Stimulated activated CD4-positive, alpha-beta T cell treated with anti-CD3 and anti-CD28 coated beads, Interleukin-4, amount 100 ng/mL, for 48 hours (primary cell): ENCODE measurements at places on chromosomes 16 and 17.

- DNase-seq, result no peak
These were observed at the start of gene CCL5 for GRCh38 chr17:35879773-35880654. CCL5 (minus strand) TSS chr17:35880360.

DNA sequence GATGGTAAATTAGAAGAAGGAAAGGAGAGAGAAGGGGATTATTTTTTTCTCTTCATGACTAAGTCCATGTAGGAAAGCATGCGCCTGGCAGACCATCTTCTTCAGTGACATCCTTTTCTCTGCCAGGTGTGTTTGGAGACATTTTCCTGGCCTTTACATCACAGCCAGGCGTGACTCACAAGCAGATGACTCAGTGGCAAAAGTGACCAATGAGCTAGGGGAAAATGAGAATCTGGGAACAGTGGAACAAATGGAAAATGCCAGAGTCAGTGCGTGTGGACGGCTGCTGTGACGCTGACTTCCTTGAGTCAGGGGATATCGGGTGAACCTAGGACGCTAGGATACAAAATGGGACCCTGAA, 9.4 kb downstream of the KIAA0513 start:
- no peak for DNase-seq

DNA sequence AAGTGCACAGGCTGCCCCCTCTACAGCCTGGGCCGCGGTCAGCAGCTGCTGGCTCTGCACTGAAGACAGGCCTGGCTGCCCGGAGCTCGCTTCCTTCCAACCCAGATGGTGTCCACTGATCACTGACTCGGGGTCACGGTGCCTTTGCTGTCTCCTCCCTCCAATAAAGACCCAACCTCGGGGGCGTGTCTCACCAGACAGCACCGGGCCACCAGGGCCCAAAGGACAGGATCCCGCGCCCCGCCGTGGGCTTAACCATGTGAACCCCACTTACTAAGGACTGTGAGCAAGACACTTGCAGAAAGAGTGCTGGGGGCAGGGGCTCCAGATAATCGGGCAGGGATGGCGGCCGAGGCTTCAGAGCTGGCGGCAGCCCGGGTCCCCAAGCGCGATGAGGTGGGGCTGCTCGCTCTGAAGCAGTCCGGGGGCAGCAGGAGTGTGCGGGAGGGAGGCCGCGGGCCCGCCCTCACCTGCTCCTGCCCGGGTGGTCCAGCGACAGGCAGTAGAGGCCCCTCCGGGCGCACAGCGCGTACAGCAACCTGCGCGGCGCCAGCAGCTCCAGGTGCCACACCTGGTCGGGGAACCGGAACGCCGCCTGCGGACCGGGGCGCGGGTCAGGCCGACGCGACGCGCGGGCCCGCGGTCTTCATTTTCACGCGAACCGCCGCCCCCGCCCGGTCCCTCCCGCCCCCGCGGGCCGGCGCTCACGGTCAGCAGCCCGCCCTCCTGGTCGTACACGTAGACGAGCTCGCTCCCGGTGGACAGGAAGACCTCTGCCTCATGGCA, 502 bp downstream of the FAAP100 start:
- no peak for DNase-seq

DNA sequence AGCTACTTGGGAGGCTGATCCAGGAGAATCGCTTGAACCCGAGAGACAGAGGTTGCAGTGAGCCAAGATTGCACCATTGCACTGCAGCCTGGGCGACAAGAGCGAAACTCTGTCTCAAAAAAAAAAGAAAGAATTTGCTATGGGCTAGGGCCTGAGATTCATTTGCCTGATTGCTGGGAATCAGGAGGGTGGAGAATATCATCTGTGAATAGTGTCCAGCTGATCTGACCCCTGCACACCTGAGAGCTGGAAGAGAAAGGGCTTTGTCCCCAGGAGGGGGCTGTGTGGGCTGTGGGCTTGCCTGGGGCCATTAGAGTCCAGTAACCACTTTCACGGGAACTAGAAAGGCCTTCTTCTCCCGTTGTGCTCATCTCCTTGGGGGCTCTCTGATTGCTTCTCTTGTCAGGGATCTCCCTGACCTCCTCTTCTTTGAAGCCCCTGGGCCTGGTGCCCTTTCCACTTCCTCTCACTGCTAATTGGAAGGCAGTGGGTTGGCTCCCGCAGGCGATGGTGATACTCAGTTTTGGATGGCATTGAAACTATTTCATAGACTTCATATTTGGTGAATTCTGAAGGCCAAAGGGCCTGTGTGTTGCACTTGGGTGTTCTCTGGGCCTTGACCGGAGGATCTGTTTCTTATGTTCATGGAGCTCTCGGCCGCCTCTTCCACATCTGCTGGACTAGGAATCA, 66.1 kb upstream of the NFAT5 start:
- DNase-seq, result no peak

DNA sequence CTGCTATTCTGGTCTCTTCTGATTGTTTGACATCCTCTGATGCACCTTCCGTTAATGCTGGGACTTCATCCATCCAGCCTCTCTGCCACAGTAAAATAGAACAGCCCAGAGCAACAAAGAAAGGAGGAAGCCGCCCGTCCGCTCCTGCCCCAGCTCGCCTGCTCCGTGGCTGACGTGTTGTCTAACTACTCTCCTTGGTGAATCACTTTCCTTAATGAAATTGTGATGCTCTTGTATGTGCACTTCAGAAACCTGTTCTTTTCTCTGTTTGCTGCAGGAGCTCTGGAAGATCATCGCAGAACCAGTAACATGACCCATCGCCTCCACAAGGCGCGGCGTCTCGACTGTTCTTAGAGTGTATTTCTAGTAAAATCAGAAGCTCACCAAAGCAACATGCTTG, 24.3 kb downstream of the METTL22 start:
- no peak for DNase-seq

GRCh38 chr17:40310882-40311391, 2.0 kb downstream of the RARA start:
- DNase-seq, result no peak

DNA sequence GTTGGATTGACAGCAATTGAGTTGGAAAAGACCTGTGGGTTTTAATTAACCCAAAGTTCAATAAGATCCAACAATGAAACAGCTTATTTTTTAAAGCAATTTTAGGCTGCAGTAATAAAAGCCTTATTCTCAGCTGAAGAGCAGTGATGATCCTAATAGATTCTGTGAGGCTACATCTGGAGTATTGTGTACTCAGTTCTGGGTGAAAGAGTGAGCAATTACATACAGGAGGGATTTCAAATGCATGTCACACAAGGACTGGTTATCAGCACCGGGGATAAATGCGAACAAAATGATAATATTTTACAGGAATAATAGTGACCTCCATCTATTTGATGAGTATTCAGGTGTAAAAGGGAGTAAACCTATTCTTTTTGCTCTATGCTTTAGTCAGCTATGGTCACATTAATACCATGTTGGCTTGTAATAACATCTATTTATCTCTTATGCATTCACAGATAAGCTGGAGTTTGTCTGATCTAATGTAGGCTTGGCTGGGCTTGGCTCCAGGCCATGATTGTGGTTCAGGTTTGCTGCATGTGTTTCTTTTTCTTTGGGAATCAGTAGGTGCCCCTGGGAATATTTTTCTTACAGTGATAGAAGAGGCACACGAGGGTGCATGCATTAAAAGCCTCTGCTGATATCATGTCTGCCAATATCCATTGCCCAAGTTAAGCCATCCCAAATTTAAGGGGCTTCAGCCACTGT, 22.2 kb upstream of the TOX3 start:
- DNase-seq, result no peak

DNA sequence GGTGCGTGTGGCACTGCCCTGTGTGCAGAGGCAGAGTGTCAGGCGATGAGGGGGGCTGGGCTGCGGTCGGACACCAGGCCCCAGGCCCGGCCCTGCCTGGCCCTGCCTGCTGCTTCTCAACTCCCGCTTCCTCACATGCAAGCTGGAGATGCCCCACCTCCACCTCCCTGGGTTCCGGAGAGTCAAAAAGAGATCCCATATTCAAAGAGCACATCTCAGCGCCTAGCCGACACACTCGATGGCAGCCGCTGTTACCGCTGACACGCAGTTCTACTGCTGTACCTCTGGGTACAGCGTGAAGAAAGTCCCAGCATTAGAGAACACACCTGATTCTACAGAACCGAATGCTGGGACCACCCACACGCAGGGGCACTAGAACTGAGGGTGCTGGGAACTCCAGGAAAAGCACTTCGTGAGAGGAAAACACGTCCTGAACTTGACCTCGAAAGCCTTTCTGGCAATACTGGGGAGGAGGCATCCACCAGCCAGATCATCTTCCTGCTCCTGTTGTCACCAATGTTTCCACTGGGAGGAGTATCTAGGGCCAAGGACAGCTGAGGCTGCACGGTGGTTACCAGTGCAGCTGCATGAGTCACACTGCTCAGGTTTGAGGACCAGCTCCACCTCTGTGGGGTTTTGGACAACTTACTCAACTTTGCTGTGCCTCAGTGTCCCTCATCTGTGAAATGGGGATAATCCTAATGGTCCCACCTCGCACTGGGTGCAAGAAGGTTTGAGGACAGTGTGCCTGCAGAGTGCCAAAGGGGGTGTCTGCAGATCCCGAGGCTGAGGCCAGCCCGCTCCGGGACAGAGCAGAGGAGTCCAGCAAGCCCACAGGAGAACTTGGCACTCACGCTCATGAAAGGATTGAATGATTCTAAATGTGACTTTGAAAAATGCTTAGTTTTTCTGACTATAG, 100.4 kb upstream of the DNAH17 start:
- DNase-seq, result no peak

GRCh38 chr16:7614021-7614795, 281.6 kb downstream of the RBFOX1 start:
- DNase-seq, result no peak

- DNase-seq, result peak; percentile 82
These were observed at the start of gene PIP4K2B for GRCh38 chr17:38799501-38800236. PIP4K2B (minus strand) TSS chr17:38799556; CDS start chr17:38799424, 132 bp downstream.

GRCh38 chr16:57764341-57765159, 29.0 kb downstream of the KATNB1 start:
- DNase-seq, result peak; percentile 15

- DNase-seq, result no peak
These were observed 61.8 kb upstream of the MED9 start for GRCh38 chr17:17415006-17415405.

DNA sequence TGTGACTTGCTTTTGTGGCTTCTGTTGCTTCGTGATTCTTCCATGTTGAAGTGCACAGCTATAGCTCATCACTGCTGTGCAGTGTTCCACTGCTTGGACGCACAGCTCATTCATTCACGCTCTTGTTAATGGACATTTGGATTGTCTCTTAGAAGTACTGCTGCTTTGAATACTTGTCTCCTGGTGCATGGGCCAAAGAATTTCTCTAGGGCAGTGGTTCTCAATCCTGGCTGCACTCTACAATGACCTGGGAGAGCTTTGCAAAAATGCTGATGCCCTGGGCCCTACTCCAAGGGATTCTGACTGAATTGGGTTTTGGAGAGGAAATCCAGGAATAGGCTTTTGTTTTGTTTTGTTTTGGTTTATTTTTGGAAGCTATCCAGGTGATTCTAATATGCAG, 20.0 kb downstream of the CCL17 start:
- no peak for DNase-seq

GRCh38 chr17:64183815-64184214, 53.9 kb upstream of the ERN1 start:
- peak; percentile 12 for DNase-seq

GRCh38 chr17:50396261-50397110, 837 bp downstream of the LRRC59 start:
- no peak for DNase-seq
